ENCODE measurements at places on chromosomes 16 and 17. TPM values are rescaled to one million over a fixed set of nuclear protein-coding genes. Genes with fewer than 3 reads are reported as not detected.

Gene FAM20A
- 0.44 TPM for total RNA-seq

Gene SYNGR2
- total RNA-seq: 72.6 TPM

Gene FGF11
- total RNA-seq: 19.7 TPM

Gene C17orf67
- 1.7 TPM for total RNA-seq

Gene NOG
- not detected for total RNA-seq

Gene PPP1R27
- not detected for total RNA-seq

Gene PRSS27
- 0.90 TPM for total RNA-seq

Gene UBN1
- 36.4 TPM for total RNA-seq

Gene KRTAP4-6
- not detected for total RNA-seq

Gene TMEM106A
- total RNA-seq: 14.4 TPM

Gene ACE
- 44.8 TPM for total RNA-seq

Gene MRPL58
- total RNA-seq: 16.2 TPM

Gene TSEN54
- total RNA-seq: 18.8 TPM

Gene OR1A1
- total RNA-seq: not detected

Gene KLHL10
- not detected for total RNA-seq

Gene WFDC1
- not detected for total RNA-seq

Gene ELMO3
- total RNA-seq: 25.3 TPM

Gene MSLN
- total RNA-seq: 0.44 TPM

Gene TPSB2
- total RNA-seq: not detected

Gene SSTR5
- total RNA-seq: not detected

Gene SMIM5
- total RNA-seq: 1.1 TPM

Gene PRSS53
- 1.8 TPM for total RNA-seq

Gene SLC43A2
- 71.4 TPM for total RNA-seq

Gene SLC12A3
- not detected for total RNA-seq

Gene NETO2
- 20.0 TPM for total RNA-seq

Gene CACNG1
- not detected for total RNA-seq

Gene TMC7
- total RNA-seq: 16.9 TPM

Gene KRT27
- not detected for total RNA-seq

Gene GGNBP2
- 84.4 TPM for total RNA-seq
